ENCODE measurements at places on chromosomes 11 and 22. TPM values are rescaled to one million over a fixed set of nuclear protein-coding genes. Genes with fewer than 3 reads are reported as not detected.
A peak's percentile ranks its signal among the peaks of the same experiment; 100 is the strongest.

DNA sequence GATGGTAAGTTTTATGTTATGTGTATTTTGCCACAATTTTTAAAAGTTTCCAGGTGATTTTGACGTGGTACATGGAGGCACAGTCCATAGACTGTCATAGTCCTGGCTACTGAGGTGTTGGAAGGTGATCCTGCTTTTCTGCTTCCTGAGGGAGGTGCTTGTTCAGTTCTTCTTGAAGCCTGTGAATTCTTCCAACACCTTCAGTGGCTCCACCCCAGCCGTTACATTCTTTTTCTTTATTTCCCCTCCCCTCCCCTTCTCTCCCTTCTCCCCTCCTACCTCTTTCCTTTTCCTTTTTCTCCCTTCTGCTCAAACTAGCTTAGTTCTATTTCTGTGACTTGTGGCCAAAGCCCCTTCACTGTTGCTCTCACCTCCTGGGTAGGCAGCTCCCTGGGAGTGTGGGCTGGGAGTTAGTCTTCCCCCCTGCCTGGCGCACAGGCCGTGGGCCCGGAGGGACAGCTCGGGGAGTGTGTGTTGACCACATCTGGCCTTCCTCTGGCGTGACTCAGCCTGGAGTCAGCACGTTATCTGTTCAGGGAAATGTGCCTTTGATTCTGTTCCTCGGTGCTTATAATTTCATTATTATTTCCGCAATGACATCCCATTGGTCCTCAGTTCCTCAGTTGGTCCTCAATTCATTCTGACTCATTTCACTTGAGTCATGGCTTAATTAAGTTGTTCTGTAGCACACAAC, 566.2 kb downstream of the TBC1D22A start:
- DNase-seq = no peak

DNA sequence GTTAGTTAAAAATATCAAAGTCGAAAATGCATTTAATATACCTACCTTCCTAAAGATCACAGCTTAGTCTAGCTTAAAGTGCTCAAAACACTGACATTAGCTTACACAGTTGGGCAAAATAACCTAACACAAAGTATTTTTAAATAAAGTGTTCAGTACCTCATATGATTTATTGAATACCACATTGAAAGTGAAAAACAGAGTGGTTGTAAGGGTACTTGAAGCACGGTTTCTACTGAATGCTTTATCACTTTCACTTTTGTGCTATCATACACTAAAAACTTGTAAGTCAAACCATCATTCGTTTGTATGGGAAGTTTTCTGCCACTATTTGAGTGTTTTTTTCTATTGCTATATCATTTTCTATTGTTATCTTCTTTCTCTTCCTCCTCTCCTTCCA, 36.6 kb downstream of the ZBTB44 start:
- DNase-seq = no peak

DNA sequence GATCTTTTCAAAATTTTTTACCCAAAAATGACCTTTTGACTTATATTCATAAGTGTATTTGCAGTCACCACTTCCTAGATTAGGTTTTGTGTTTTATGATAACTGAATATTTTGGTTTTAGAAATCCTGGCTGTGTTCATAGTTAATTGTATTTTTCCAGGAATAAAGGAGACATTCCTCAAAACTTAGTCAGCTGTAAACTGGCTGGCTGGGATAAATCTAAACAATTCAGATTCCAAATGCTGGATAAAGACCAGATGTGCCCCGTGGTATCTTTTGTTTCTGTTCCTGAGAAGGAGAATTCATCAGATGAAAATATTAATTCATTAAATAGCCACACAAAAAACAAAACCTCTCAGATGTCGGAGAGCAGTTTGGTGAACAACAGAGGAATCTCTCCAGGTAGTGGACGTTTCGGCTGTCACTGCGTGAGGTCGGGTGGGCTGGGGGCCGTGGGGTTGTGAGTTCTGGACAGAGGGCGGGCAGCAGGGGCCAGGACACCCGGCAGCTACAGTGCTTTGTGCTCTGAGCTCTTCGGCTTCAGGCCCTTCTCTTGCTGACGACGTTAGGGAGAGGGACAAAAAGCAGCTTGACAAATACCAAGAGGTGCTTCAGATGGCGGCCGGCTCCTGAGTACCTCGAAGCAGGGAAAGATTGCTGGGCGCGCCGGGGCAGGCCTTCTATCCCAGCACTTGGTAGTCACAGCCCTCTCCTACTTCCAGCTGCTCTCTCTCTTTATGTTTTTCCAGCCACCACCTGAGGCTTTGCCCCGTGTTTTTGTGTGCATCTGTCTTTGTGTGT, 24.6 kb downstream of the MOV10L1 start:
- DNase-seq = no peak

DNA sequence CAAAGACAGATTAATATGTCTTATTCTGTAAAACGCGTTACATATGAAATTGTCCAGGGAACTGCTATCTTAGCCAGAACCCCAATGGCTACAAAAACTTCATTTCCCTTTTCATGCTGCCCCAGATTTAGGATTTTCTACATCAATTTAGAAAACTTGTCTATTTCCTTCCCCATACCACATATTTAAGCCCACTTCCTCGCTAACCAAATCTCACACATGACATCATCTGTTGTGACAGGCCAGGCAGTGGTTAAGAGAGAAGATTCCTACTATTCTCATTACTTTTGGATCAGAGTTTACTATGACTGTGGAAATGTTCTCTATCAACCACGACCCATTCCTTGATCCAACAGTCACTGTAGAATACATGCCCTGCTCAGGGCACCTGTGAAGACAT, 15.9 kb downstream of the CCDC82 start:
- no peak for DNase-seq

DNA sequence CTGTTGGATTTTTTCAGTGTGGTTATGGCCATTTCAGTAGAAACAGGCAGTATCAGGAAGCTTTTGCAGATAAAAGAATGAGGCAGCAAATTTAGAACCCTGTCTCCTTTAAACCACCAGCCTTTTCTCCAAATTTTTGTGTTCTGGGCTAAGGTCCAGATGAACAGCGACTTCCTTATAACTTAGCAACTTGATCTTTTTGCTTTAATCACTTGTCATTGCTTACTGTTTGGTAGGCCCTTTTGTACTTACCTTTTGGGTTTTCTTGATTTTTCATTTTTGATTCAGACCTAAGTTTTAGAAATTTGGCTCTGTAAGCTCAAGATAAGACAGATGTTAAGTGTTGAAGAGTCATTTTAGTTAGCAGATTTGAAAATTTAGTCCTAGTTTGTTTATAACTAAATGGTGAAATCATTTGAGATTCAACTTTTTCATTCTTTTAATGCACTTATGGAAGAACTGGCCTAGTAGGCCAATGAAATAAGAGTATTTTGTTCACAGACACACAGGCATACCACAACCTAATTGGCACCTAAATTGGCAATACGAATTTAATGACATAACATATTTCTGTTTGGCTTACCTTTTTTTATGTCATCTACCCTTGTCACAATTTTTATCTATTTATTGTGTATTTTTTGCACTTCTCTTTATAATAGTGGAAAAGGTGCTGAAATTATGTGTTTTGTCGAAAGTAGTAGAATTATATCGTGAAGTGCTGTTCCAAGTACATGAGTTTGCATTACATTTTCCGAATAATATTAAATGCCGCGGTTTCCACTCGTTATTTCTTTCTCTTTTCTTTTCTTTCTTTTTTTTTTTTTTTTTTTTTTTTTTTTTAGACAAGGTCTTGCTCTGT, 2.1 kb downstream of the RTN3 start:
- DNase-seq = peak; percentile 46

DNA sequence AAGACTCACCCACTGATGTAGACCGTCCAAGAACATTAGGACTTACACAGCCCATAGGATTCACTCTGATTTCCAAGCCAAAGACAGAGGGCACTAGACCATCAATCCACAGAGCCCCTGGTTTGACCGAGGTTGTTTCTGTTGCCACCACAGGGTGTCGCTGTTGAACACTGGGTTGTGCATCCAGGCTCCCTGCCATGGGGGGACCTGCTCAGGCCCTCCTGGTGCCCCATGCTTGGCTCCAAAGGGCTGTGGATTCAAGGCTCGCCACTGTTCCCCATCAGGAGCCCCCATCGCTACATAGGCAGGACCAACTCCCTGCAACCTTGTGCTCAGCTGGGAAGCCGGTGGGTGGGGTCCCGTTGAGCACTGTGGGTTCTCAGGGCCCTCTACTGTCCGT, 128.0 kb upstream of the ANO1 start:
- DNase-seq = peak; percentile 50

DNA sequence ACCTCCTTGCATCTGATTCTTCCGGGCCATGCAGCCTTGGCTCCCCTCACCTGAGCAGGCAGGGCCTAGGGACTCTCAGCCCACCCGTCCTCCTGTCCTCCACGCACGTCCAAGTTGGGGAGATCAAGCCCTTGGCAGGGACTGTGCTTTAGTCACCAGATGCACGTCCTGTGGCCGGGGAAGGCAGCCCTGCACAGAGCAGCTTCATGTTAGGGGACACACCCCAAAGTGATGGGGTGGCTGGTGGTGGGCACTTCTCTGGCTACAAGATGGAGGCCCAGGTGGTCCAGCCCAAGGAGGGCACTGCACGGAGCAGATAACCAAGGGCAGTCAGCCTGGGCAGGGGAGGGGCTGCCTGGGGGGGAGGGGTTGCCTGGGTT, 1.2 kb downstream of the MUC5B start:
- DNase-seq = no peak

- no peak for DNase-seq
Observed at GRCh38 chr11:33376331-33377310, 119.4 kb downstream of the HIPK3 start.

DNA sequence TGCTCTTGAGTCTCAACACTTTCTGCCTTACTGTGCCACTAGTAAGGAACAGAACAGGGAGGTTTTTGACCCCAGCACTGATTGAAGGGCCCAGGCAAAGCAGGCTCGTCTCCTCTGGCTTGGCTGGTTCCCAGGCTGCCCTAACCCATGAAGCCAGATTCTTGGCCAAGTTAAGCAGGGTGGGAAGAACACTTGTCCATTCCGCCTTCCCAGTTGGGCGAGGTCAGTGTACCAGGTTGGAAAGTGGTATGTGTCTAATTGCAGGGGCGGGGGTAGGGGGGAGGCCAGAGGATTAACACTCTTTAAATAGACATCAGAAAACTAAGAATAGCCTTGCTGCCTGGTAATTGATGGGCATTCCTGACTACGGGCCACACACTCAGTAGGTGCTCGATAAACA, 14.4 kb downstream of the TIMP3 start:
- no peak for DNase-seq

- DNase-seq = no peak
Observed at GRCh38 chr11:11045156-11045930, 187.5 kb upstream of the ZBED5 start.

- DNase-seq = no peak
Observed at GRCh38 chr11:2862395-2863275, 22.9 kb downstream of the CDKN1C start.

DNA sequence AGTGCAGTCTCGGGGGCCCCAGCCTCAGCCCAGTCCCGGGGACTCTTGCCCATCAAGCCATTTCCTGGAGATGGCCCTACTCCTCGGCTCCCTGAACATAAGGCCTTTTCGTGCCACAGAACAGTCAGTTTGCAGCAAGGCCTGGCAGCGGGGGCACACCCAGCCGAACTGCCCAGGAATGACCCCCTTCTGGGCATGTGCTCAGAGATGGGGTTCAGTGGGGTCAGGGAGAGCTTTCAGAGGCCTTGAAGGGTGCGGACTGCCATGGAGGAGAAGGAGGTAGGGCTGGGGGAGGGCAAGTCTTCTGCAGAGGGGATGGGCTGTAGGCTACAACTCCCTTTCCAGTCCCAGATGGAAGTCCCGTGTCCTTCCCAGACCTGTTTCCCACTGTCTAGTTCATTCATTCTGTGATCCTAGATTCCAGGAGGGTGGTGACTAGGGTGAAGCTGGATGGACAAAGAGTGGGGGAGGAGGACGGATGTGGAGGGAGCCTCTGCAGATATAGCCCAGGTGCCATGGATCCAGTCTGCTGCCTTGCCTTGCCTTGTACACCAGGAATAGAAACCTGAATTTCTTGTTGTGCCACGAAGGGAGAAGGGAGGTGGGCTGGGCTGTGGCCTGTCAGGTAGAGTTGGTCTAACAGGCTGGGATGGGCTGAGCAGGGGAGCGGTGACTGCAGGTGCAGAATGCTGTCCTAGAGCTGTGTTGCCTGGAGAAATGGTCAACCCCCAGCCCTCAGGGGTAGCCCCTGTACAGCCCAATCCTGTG, 14.2 kb upstream of the OMP start:
- peak; percentile 81 for DNase-seq

- DNase-seq = peak; percentile 99
Observed at GRCh38 chr11:67420646-67421429, 5.4 kb downstream of the CARNS1 start.

DNA sequence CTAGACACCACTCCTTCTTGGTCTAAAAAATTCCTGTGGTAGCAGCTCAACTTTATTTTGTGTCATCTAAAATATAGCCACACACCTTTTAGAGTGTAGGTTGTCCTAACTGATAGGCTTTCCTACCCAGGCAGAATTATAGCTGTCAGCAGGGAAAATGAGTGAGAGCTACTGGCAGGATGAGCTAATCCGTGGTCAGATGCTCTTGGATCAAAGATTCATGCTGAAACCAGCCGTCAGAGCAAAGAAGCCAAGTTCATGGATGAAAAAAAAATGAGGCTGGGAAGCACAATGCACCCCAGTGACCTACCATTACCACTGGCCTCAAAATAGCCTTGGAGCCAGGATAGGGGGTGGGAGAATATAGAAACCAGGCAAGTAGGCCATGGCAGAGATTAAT, 113.1 kb upstream of the BLID start:
- no peak for DNase-seq

- peak; percentile 86 for DNase-seq
Observed at GRCh38 chr11:1073261-1073724, 1.4 kb upstream of the MUC2 start.

GRCh38 chr22:44589831-44590230, 91.8 kb upstream of the RTL6 start:
- no peak for DNase-seq

- DNase-seq = no peak
Observed at GRCh38 chr11:63504933-63505586, 824 bp upstream of the LGALS12 start.

DNA sequence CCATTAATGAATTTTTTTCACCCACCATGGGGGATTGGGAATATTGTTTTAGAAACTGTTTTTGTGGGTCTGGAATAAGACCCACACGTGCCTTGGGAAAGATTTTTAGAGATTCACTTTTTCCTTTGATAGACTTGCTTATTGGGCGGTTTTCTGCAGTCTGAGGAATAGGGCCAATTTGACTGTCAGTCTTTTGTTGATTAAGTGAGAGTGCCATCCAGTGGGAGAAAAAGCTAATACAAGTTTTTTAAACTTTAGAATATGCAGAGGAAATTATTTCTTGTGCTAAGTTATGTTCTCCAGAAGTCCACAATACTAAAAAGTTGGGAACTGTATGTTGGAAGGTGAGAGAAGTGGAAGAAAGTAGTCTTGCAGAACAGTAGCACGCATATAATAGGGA, 56.1 kb downstream of the PRMT3 start:
- DNase-seq = no peak

Gene OR5P2
- not detected for total RNA-seq

Gene MYBPC3
- total RNA-seq = not detected

Gene VSIG10L2
- total RNA-seq = not detected

Gene APOL4
- 2.3 TPM for total RNA-seq

Gene PATE4
- not detected for total RNA-seq

Gene IL17REL
- 0.11 TPM for total RNA-seq

Gene RTN4R
- total RNA-seq = 6.1 TPM

Gene SYNGR1
- 4.3 TPM for total RNA-seq
